ENCODE measurements at places on chromosomes 1 and 21.
A peak's percentile ranks its signal among the peaks of the same experiment; 100 is the strongest.

GRCh38 chr1:42676534-42677087 lies 5.6 kb upstream of the YBX1 start:
- no peak for DNase-seq

- DNase-seq: no peak
Measured at GRCh38 chr1:87685311-87686135, 356.8 kb downstream of the LMO4 start.

- no peak for DNase-seq
Measured at GRCh38 chr1:228830954-228831481, 95.7 kb downstream of the RHOU start.

GRCh38 chr1:210236840-210237409 lies 4.3 kb downstream of the SERTAD4 start:
- peak; percentile 83 for DNase-seq

GRCh38 chr1:37478890-37479254 lies 4.5 kb downstream of the ZC3H12A start:
- no peak for DNase-seq

DNA sequence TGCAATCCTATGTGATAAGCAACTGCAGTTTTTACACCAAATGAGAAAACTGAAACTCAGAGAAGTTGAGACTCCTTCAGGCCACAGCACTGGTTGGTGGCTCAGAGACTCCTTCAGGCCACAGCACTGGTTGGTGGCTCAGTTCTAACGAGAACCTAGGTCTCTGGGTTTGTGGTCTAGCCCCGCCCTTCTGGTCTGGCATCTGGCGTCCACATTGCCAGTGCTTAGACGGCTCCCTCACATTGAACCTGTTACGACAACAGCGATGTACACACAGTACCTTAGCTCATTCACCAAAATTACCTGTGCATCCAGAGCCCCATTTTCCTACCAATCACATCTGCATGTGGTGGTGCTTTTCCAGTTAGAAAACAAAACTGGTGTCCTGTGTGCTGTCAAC lies 66.1 kb downstream of the NID1 start:
- no peak for DNase-seq

GRCh38 chr1:224707843-224708725 lies 92.0 kb downstream of the CNIH3 start:
- peak; percentile 48 for DNase-seq

DNA sequence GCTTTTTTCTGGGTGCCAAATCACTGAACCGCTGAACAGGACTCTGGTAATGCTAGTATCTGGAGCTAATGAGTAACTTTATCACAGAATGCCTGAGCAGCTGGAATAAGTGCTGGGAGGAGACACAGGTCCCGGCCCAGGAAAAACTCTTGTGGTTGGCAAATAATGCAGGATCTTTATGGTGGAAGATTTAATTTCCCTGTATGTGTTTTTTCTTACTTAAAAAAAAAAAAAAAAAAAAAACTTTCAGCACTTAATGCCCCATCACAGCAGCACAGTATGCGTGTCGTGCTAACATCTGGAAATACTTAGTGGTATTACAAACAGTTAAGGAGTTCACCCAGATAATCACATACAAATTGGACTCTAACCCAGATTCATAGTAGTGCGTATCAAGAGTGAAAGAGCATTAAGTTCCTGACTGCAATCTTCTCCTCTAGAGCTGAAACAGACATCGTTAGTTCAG lies 220.7 kb downstream of the TOMM20 start:
- peak; percentile 86 for DNase-seq

DNA sequence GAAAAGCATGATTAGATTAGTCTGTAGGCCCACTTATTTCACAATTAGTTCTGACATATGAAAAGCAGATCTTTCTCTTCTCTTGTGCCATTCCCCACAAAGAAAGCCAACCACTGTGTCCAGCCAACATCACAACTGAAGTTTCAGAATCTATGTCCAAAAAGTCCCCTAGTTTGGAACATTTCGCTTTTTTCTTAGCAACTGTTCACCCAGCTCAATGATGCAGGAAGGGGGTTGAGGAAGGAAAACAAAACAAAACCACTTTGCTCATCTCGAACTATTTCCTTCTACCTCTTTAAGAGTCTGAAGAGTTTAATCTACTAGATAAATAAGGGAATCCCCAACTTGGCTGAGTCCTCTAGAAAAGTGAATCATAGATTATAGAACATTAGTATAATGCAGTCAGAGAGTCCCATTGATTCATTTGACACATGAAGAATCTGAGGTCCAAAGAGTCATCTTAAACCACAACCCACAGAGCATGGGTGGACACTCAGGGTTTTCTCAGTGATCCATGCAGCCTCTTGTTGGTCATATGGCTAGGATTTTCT lies 159.3 kb upstream of the SGIP1 start:
- DNase-seq: no peak

DNA sequence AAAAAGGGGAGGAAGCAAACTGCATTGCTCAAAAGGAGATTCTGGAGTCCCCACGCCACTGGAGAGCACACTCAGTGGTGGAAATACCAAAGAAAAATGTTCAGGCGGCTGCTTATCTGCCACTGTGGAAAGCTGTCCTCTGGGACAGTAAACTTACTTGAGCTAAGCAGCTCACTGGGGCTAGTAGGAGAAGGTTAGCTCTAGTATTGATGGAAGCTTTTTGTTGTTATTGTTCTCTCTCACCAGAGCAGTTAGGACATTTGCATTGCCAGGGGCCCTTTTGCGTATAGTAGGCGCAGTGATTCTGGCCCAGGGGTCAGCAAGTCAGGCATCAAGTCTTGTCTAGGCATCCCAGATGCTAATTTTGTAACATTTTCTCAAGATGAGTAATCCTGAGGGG lies 15.6 kb downstream of the BACE2 start:
- no peak for DNase-seq

Data from fibroblast of the conjunctiva (primary cell).